Airway epithelial cell (primary cell): ENCODE measurements at places on chromosomes 2 and 18. TPM values are rescaled to one million over a fixed set of nuclear protein-coding genes. Genes with fewer than 3 reads are reported as not detected.

Gene NEURL3
- not detected in 2 replicates for total RNA-seq

Gene EGR4
- not detected in 2 replicates for total RNA-seq

Gene INHBB
- 0.28 TPM in 1 of 2 replicates, not detected in the other for total RNA-seq

Gene ALPP
- not detected in 2 replicates for total RNA-seq

Gene REG3A
- not detected in 2 replicates for total RNA-seq

Gene SERPINB8
- total RNA-seq = 15.0 and 17.1 TPM in 2 replicates

Gene LYPD6B
- total RNA-seq = 6.0 and 7.3 TPM in 2 replicates

Gene STARD6
- total RNA-seq = 0.51 TPM in 1 of 2 replicates, not detected in the other

Gene CNTNAP5
- not detected in 2 replicates for total RNA-seq

Gene TBR1
- total RNA-seq = not detected in 2 replicates

Gene MROH2A
- not detected in 2 replicates for total RNA-seq

Gene TUBB6
- total RNA-seq = 493 and 746 TPM in 2 replicates

Gene AGXT
- total RNA-seq = not detected in 2 replicates

Gene CPLX4
- total RNA-seq = not detected in 2 replicates

Gene CYS1
- 0.28 TPM in 1 of 2 replicates, not detected in the other for total RNA-seq

Gene LYPD6
- 0.56 and 1.8 TPM in 2 replicates for total RNA-seq

Gene ZNF892
- total RNA-seq = 2.5 and 2.7 TPM in 2 replicates

Gene SRD5A2
- total RNA-seq = not detected in 2 replicates

Gene AKAIN1
- not detected in 2 replicates for total RNA-seq

Gene FAP
- 3.2 and 4.3 TPM in 2 replicates for total RNA-seq

Gene SCN9A
- 0.42 and 0.71 TPM in 2 replicates for total RNA-seq

Gene KRTCAP3
- 44.1 and 86.7 TPM in 2 replicates for total RNA-seq

Gene UGT1A4
- 0.33 TPM in 1 of 2 replicates, not detected in the other for total RNA-seq

Gene TUBA3E
- not detected in 2 replicates for total RNA-seq

Gene COL6A3
- total RNA-seq = 39.3 and 55.6 TPM in 2 replicates

Gene GPAT2
- 0.63 and 1.6 TPM in 2 replicates for total RNA-seq

Gene KCNK3
- not detected in 2 replicates for total RNA-seq

Gene CCL20
- 14.9 and 17.5 TPM in 2 replicates for total RNA-seq

Gene COLEC12
- not detected in 2 replicates for total RNA-seq

Gene MAP4K3
- 13.4 and 17.5 TPM in 2 replicates for total RNA-seq
